NCI-H1436 (cell line): ENCODE measurements at places on chromosomes 4 and X.

DNA sequence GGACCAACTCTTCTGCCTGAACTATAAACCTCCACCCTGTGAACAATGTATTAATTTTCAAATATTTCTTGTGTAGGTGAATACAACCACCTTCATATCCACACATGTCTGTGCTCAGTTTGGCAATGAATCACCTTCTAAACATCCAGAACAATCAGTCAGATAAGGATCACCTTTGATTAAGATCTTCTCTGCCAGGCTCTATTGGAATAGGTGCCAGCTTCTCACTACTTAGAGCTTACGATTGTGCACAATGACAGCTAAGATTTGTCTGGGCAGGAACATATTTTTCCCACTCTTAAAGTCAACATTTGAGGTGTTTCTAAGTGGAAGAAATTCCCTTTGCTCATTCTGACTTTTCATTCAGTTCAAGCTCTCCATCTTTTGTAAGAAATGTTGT is 237.2 kb downstream of the IL1RAPL2 start:
- no peak for DNase-seq

DNA sequence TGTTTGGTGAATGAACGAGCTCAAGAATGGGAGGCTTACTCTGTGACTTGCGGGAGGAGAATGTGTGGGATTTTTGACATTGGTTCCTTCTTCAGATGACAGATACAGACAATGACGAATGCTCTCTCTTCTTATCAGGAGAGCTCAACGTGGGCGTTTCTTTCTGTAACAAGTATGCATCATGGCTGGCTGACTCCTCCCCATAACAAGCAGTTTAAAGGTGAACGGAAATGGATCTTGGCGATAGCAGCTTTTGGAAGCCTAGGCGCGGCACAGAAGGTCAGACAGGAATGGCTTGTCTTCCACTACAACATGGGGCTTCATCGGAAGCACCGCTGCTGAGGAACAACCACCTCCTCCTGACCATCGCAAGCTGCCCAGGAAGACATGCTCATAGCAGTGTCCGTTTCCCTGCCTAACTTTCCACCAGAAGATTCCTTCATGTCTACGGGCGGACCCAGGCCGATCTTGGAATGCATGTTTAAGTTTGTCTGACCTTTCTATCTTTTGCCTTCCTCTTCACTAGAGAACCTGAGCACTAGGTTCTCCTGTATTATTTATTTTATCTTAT is 18.3 kb upstream of the ACSL1 start:
- DNase-seq: no peak

- DNase-seq: no peak
Observed at GRCh38 chr4:41043465-41043864, 170.9 kb downstream of the APBB2 start.

GRCh38 chrX:55006827-55007621 is 6.9 kb downstream of the APEX2 start:
- no peak for DNase-seq

- no peak for DNase-seq
Observed at GRCh38 chrX:68751372-68751771, 77.4 kb upstream of the EFNB1 start.

DNA sequence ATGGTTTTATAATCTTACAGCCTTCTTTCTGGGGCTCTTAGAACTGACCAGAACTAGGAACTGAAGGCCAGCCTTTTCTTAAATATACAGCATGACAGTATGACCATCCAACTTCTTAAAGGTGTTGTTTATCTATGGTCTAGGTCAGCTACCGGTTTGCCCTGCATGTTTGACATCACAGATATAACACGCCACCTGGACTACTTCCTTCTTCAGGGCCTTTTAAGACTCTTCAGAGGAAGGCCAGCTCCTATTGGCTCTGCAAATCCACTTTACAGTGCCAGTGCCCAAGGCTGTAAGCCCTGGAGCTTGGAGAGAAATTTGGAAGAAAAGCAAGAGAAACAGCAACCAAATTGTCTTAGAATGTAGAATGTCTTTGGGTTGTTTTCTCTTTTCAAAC is 185.5 kb downstream of the MGST2 start:
- no peak for DNase-seq

- DNase-seq: no peak
Observed at GRCh38 chr4:112896609-112897190, 152.8 kb upstream of the ANK2 start.

GRCh38 chr4:43014256-43014655 is 121.7 kb downstream of the GRXCR1 start:
- DNase-seq: no peak

DNA sequence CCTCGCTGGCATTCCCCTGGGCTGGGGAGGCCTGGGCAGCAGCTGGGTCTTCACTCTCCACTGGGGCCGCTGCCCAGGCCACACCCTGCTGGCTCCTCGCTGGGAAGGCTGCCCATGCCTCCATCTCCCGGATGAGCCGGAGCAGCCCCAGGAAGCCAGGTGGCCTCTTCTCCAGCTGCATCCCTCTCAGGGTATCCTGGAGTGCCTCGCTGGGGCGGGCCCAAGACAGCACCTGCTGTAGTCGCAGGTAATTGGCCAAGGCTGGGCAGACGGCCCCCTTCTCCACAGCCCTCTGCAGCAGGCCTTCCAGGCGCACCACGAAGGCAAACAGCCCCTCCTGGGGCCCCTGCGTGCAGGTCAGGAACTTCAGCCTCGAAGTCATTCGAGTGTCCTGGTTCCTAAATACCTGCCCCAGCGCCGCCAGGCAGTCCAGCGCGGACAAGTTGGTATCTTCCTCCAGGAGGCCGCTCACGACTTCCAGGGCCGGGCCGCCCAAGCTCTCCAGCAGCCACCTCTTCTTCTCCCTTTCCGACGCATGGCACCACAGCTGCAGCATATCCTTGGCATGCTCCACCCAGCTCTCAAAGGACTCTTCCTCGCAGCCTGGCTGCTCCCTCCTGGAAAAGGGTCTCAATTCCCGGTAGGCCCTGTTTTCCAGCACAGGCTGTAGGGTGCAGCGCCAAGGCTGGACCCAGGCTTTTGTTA is 3.7 kb downstream of the PNMA6E start:
- no peak for DNase-seq

GRCh38 chr4:9997886-9998285 is 23.4 kb downstream of the SLC2A9 start:
- DNase-seq: no peak

- DNase-seq: no peak
Observed at GRCh38 chr4:2301806-2302205, 39.9 kb upstream of the MXD4 start.

GRCh38 chrX:140775211-140775610 is 65.7 kb downstream of the LINC00632 start:
- DNase-seq: no peak

DNA sequence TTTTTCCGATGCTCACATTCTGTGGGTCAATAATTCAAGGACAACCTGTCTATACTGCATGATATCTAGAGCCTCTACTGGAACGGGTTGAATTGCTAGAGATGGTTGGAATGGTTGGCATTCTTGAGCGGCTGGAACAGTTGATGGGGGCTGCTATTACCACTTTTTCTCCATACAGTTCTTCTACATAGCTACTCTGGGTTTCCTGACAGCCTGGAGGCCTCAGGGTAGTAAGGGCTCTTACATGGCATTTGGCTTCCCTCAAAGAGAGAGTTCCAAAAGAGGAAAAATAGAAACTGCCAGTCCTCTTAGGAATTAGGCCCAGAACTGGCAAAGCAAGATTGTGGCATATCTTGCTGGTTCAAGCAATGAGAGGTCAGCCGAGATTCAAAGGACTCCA is 53.1 kb downstream of the NAA11 start:
- DNase-seq: no peak

DNA sequence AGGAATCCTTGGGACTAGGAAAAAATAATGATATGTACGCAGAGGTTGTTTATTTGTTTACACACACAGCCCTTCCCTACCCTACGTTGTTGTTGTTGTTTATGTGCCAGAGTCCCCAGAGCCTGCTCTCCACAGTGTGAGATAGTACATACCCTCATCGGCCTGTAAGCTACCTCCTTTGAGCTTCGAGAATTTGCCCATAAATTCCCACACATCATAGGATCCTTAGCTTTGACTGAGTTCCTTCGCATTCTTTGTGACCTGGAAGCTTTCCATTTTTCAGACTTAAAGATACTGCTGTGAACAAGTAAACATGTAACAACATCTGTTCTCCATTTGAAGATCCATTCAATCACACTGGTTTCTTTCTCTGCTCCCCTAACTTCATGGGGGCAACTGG is 114.5 kb downstream of the IRF2 start:
- DNase-seq: no peak

DNA sequence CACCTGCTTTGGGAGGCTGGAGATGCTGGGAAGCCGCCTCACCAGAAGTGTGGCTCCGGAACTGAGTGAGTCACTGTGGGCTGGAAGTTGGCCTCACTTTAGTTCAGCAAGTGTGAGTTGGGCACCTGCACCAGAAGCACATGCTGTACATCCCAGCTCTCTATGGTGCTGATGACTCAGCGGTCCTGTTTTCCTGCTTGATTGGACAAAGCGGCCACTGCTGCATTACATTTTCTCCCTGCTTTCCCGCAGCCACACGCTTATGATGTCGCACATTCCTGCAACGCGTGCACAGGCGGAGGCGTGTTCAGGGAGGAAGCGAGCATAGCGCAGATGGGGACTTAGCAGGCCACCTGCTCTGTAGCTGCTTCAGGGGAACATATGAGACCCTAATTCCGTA is 26.7 kb upstream of the CLDN34 start:
- DNase-seq: no peak

DNA sequence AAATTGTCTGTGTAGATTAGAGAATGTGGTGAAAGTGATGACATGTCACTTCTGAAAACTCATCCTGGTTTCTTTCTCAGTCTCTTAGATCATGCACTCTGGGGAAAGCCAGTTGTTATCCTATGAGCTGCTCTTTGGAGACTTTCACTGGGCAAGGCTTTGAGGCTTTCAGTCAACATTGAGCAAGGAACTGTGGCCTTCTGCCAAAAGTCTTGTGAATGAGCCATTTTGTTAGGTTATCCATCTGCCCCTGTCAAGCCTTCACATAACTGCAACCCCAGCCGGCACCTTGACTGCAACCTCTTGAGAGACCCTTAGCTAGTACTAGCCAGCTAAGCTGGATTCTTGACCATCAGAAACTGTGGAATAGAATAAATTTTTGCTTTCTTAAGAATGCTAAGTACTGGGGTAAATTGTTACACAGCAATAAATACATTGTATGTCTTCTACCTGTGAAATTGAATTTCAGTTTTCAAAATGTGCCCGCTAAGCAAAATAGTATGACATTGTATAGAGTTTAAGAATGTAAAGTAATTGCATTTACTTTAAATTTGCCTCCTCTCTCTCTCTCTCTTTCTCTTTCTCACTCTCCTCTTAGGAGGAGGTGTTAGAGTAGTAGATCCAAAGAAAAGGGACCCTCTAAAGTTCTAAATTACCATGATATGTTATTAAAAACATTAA is 1273.0 kb downstream of the RAPGEF2 start:
- no peak for DNase-seq

DNA sequence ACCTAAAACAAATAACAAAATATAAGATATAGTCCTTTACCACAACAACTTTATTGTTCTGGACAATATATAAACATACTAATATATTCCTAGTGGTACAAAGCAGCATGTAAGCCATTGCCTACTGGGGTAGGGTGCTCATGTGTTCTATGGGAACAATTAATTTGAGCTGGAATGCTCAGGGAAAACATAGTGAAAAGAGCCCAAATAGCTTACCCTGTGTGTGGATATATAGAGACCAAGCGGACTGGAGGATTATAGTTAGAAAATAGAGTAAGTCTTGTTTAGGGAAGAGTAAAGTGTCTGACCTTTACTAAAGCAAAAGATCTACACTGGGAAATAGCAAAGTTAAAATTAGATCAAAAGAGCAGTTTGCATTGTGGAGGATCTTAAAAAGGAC is 64.8 kb downstream of the MAD2L1 start:
- DNase-seq: no peak

- DNase-seq: no peak
Observed at GRCh38 chr4:64780664-64781063, 371.4 kb upstream of the TECRL start.
